CD4-positive, alpha-beta T cell treated with Interferon gamma for 1 hour (primary cell): ENCODE measurements at places on chromosomes 2 and 18.

- DNase-seq, result no peak
These were observed 147.4 kb downstream of the ZEB2 start for GRCh38 chr2:144372410-144373080.

DNA sequence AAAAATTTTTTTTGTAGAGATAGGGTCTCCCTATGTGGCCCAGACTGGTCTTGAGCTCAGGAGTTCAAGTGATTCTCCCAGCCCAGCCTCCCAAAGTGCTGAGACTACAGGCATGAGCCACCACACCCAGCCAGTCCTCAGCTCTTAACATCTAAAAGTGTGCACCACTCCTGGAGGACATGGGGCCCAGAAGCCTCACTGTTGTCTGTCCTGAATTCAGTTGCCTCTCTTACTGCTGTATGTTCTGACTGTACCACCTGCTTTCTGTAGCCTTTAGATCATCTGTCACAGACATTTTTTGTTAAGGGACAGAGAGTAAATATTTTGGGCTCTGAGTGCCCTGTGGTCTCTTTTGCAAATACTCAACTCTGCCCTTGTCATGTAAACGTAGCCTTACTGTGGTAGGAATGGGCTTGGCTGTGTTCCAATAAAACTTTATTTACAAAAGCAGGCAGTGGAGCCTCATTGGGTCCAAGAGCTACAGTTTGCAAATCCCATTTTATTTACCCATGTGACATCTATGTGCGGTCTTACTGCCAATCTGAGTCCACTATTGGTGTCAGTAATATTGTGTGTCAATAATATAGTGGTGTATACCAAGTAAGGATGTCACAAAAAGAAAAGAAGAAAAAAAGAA, 38.1 kb downstream of the TMEM37 start:
- DNase-seq, result no peak

- DNase-seq, result no peak
These were observed 13.2 kb upstream of the NCK2 start for GRCh38 chr2:105731511-105731910.

DNA sequence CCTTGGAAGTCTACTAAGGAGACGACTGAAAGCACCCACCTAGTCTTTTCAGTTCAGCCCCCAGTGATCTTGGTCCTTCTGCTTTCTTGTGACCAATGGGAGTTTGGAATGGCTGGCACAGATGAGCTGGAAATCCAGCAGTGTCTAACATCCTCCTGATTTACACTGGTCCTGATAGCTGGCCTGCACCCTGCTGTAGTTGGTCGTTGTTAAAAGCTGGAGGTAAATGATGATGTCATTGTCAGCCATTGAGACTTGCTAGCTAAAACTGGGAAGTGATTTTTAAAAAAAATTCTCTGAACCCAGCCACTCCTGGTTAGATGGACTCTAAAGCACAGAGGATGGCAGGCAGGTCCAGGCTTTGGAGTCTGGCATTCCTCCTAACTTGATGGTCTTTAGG, 19.3 kb downstream of the CCT7 start:
- no peak for DNase-seq

GRCh38 chr2:97911206-97911921, 84.4 kb downstream of the TMEM131 start:
- no peak for DNase-seq

- DNase-seq, result no peak
These were observed 21.1 kb downstream of the BABAM2 start for GRCh38 chr2:27911458-27912210.

GRCh38 chr2:27527182-27527581, 30.5 kb downstream of the GCKR start:
- no peak for DNase-seq
